ENCODE measurements at places on chromosomes 4 and X.

- DNase-seq: no peak
Observed at GRCh38 chr4:52684896-52685295, 25.8 kb upstream of the USP46 start.

DNA sequence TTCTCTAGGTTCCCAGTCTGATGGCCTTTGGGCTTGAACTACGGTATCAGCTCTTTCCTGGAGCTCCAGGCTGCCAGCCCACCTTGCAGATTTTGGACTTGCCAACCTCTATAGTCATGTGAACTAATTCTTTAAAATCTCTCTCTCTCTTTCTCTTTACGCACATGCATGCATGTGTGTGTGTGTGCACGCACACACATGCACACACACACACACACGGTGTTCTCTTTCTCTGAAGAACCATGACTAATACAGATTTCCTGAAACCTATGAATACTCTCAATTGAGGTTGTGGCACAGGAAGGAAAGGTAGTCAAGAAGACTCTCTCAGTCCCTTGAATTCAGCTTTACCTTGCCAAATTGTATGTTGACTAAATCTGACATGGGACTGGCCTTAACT is 6.2 kb upstream of the ZCCHC13 start:
- DNase-seq: no peak

DNA sequence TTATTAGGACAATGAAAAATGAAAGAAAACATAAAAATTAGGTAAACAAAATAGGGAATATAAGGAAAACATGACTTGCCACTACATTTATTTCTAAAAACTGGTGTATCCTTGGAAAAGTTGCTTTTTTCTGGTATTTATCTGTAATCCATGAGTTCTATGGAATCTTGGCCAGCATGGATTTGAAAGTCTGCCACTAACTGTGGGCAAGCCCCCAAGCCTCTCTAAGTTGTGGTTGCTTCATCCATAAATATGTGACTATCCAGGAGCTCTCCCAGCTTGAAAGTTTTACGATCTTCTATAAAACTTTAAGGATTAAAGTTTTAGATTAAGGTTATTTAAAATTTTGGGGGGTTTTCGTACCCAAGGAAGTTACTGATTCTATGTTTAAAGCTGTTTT is 21.8 kb downstream of the RPS6KA3 start:
- DNase-seq: no peak

- peak; percentile 12 for DNase-seq
Observed at GRCh38 chr4:17324386-17324830, 187.5 kb downstream of the QDPR start.

DNA sequence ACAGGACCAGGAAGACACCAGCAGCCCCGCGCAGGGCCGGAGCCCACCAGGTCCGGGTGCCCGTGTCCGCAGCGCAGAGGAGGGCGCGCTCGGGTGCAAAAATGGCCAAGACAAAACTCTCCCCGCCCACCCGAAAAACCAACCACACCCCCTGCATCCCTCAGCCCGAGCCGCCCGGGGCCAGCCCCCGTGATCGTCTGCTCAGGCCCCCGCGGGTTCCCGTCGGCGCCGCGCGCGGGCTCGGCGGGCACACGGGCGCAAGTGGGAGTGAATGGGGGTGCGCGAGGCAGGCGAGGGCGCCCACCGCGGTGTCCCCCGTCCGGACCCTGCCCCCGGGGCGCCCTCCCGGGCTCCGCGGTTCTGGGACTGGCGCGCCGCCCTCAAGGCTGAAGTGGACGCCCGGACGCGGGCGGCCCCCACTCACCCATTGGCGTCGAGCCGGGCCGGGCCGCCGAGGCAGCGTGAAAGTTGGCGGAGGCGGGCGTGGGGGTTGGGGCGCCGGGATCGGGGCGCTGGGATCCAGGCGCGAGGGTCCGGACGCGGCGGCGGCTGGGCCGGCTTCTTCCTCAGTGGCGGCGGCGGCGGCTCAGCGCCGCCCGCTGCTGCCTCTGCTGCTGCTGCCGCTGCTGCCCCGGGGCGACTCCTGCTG is 393 bp downstream of the SH3KBP1 start:
- DNase-seq: no peak
